ENCODE measurements at places on chromosomes 2 and 18.

DNA sequence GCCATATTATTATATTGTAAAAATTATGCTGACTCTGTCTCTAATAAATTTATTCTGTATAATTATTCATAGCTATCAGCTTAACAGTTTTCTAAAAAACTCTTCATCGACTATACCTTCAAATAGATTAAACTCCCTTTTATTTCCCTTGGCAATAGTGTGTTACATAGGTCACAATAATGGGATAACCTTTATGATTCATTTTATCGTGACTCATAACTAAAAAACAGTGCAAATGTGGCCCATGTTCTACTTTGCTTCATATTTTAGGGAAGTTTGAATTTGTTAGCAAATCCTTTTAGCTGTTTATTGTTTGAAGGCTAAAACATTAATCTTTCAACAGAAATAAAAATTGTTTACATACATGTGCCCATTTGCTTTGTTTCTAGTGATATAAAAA lies 783.2 kb upstream of the CDH2 start:
- DNase-seq: no peak

DNA sequence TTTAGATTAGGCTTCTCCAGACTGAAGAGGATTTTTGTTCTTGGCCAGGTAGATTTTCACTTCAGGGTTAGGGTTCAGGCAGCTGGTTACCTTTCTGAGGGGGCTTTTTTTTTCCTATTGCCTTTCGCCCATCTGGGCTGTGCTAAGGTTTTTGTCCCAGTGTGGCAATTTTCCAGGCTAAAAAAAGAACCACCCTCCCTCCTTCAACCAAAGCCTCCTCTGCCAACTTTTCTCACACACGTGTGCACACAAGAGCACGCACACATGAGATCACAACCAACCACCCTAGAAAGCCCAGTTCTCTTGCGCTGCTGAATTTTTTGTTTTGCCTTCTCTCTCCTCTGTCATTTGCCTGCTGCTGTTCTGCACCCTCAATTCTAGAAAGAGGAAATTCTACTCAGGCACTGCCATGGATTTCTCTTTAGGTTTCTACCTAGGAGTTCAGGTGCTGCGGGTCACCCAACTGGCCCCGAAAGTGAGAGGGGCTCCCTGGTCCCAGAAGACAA lies 8.5 kb upstream of the CXCR4 start:
- DNase-seq: no peak

DNA sequence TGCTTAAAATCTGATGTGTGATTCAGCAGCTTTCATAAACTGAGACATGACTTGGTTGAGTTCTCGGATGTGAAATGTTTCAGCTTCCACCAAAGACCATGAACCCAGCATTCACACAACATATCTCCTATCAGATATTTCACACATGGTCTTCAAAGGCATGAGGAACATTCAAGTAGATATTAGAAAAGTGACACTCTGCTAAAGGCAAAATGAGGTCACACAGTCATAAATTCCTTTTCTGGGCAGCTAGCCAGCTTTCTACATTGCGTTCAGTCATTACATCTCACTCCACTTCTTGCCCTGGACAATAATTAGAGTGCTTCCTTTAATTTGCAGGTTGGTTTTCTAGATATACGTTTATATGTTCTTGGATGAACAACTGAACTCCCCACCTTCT lies 96.7 kb downstream of the GAREM1 start:
- DNase-seq: no peak

DNA sequence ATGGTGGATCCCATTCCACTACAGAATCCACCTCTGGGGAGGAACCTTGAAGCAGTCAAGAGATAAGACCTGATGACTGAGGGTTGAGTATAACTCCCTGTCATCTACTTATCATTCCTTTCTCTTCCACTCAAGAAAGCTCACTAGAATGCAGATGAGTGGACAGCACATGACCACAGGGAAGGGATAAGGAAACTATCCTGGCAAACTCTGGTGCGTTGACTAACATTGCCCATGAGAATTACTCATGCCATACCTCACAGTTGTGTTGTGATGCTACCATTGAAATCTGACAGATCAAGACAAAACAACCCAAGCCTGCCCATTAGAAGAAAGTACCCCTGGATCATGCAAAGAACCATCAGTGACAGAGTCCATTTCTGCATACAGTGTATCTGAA lies 26.5 kb downstream of the SLC16A14 start:
- no peak for DNase-seq

- DNase-seq: peak; percentile 41
Observed at GRCh38 chr2:96264656-96265348, 995 bp downstream of the TMEM127 start.

DNA sequence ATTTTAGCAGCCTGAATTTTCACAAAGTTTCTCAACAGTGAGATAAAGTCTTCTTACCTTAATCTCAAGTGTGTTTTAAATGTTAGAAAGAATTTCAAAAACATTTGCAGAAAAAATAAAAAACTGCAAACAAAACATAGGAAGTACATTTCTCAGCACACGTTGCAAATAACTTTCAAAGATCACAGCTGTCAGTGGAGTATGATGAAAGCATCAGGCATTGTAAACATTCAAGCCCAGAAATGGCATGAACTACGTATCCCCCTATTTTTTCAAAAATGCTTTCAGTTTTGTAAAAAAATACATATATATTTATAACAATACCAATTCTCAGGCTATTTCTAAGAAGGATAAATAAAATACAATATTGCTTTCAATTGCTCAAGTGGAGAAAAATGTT lies 320.6 kb upstream of the TFPI start:
- no peak for DNase-seq
